ENCODE measurements at places on chromosomes 4 and X.

GRCh38 chr4:72031868-72032608, at the start of gene NPFFR2:
Gene NPFFR2, plus strand, starts transcription at chr4:72032000. Its CDS starts 96,592 bp downstream, at chr4:72128592.
- no peak for DNase-seq

- no peak for DNase-seq
Measured at GRCh38 chr4:89078300-89078699, 21.3 kb upstream of the FAM13A start.

DNA sequence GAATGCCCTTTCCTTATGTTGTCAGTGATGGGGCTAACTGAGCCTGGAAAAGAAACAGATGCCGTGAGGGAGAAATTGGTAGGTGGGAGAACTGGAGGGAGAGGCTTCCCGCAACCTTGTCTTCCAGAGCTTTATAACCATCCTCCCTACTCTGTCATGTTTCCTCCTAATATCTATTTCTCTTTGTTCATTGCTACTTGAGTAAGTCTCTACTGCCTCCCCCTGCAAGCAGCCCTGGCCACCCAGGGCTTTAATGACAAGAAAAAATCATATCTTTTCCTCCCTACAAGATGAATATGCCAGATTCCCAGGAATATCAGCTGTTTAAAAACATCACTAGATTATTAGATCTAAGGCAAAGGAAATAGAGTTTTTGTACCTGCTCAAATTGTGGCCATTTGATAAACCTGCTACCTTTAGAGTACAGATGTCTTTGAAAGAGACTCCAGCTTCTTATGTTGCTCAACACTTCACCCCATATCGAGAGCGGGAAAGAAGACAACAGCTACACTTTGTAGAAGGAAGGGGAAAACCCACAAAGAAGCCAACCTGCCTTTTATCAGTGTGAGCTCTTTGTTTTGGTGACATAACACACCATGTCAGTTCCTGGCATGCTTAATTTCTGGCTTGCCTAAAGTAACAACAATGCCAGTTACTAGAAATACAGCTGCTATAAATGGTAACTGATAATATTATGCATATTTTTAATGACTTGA, 186.6 kb upstream of the LEF1 start:
- no peak for DNase-seq

DNA sequence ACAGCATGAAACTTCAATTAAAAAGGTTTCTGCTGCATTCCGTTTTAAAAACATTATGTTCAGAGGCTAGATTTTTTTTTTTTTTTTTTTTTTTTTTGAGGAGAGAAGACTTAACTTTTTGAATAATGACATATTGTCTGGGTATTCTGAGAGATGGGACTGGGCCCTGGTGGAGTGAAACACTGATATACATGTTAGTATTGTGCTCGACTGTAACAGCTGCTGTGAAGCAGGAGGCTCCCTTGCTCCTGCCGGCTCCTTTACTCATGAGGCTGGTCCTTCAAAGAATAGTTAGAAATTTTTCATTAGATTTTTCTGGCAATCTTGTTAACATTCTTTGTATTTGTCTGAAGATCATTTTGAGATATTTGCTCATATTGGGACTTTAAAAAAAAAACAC, 73.3 kb downstream of the TMEM131L start:
- no peak for DNase-seq

DNA sequence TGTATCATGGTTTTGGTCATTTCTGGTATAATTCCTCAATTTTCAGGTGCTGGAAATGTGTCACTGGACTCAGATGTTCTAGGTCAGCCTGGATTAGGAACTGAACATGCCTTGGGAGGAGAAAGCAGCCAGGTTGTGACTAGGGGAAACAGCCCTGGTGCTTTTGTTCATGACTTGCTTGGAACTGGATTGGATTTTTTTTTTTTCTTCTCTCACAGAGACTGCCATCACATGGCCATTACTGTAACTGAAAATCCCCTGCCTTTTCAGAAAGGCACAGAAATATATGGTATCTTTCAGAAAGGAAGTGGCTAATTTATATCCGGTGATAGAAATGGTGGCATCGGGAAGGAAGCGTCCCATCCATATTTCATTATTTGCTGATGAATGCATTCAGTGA, 34.6 kb downstream of the SEPTIN11 start:
- DNase-seq, result no peak

GRCh38 chr4:127505203-127505602, 127.6 kb upstream of the INTU start:
- no peak for DNase-seq

- DNase-seq, result no peak
Measured at GRCh38 chr4:107987916-107988762, 1.6 kb upstream of the HADH start.

- DNase-seq, result no peak
Measured at GRCh38 chr4:120667102-120667501, 255.4 kb downstream of the PRDM5 start.

DNA sequence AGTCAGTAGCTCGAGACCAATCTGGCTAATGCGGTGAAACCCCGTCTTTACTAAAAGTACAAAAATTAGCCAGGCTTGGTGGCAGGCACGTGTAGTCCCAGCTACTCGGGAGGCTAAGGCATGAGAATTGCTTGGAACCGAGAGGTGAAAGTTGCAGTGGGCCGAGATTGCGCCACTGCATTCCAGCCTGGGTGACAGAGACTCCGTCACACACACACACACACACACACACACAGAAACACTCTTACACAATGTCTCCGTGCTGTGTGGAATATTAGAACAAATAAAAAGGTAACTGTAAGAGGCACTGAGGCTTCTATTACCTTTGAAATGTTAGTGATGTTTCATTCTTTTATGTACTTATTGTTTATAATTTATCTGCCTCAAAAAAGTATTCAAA, 326.6 kb downstream of the GPAT3 start:
- DNase-seq, result no peak

DNA sequence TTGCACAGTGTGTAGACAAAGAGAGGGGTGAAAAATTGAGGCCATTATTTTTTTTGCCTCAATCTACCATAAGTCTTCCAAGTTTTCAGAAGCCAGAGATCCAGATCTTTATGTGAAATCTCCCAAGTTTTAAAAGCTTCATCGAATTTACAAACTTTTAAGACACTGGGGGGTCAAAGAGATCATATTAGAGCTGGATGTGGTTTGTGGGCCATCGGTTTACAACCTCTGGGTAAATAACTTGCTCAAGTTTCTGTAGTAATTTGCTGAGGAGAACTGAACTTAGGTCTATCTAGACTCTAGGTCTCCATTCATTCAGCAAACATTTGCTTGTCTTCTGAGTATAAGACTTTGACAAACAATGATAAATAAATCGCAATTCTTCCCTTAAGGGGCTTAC, 54.0 kb upstream of the CHRNA9 start:
- no peak for DNase-seq

GRCh38 chrX:105694839-105695238, 127.5 kb upstream of the NRK start:
- DNase-seq, result no peak

DNA sequence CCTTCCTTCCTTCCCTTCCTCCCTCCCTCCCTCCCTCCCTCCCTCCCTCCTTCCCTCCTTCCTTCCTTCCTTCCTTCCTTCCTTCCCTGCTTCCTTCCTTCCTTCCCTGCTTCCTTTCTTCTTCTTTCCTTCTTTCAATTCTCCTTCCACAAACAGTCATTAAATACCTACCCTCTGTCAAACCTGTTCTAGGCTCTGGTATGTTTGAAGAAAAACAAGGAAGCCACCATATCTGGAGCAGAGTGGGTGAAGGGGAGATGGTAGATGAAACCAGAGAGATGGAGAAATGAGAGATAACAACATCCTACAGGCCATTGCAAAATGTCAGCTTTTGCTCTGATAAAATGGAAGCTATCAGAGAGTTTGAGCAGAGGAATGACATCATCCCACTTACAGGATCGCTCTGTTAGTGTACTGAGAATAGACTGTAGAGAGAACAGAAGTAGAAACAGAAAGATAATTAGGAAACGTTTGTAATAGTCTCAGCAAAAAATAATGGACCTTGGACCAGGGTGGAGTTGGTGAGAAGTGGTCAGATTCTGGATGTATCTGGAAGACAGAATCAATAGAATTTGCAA, 334.0 kb downstream of the STIM2 start:
- no peak for DNase-seq

GRCh38 chr4:159048166-159048886, 54.6 kb upstream of the RAPGEF2 start:
- no peak for DNase-seq

- no peak for DNase-seq
Measured at GRCh38 chr4:91243132-91243531, 1060.6 kb upstream of the GRID2 start.

DNA sequence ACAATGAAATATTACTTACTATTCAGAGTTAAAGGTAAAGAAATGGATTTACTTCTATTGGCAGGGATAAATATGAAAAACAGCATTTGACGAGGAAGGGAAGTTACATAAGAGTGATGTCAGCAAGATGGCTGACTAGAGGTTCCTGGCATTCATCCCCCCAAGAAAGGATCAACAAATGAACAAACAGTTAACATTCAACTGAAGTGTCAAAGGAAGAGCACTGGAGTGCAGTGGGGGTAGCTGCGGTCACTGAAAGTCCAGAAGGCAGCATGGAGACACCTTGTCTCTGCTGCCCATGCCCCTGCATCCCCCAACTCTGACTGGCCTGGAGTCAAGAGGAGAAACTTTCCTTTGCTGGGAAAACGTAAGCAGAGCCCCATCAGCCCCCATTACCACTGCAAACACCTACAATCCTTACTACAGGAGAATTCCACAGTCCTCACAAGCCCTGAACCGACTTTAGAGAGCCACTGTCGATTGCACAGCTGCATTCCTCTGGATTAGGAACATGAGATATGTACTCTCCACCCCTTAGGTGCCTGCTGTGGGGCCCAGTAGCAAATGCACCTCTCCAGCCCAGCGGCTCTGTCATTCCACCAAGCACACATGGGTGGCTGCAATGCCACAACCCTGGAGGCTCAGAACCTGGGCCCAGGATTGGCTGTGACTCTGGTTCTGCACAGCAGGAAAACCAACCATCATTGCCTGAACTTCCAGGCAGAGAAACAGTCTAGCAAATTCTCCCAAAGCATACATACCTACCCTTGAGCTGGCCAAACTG, 79.5 kb downstream of the CBR4 start:
- no peak for DNase-seq

DNA sequence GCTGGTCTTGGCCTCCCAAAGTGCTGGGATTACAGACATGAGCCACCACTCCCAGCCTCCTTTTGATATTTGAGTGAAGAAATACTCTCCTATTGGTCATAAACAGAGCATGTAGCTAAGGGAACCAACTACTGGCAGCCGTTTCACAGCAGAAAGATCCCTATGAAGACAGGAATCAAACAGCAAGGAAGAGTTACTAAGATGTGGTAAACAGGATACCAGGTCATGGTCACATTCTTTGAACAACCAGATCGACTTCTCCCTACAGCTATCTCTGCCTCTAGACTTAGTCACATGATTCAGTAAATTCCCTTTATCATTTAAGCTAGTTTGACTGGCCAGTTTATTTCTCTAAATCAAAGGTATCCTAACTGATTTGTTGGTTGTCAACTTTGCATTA, 9.0 kb upstream of the HNRNPD start:
- DNase-seq, result no peak

GRCh38 chrX:25527596-25527995, 511.8 kb upstream of the ARX start:
- DNase-seq, result no peak

DNA sequence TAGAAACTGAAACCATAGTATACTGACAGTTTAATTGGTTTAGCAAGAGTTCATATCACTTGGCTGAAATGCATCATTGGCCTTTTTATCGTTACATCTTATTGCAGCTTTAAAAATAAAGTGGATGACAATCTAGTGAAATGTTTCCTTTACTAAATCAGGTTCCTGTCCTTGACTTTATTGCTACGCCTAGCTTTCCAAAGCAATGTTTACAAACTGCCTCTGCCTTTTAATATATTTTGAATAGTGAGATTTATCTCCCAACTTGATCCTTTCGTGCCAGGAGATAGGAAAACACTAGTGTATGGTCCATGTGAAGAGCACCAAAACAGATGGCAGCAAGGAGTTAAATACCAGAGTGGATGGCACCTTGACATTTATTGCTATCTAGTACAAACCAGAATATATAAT, 67.0 kb downstream of the GPC3 start:
- no peak for DNase-seq

- DNase-seq, result no peak
Measured at GRCh38 chr4:26101011-26101410, 187.0 kb downstream of the SMIM20 start.

DNA sequence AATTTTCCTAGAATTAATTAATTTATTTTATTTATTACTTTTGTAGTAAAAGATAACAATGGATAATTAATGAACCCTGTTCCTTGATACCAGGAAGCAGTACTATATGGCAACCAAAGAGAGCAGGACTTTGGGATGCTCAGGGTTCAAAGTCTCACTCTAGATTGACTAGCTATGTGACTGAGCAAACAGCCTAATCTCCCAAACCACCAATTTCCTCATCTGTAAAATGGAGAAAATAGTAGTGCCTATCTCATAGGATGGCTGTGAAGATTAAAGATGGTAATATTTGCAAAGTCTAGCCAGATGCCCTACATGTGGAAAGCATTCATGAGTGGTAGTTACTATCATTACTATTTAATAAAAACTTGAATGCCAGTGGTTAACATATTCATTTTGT, 97.6 kb downstream of the PRDM5 start:
- no peak for DNase-seq

DNA sequence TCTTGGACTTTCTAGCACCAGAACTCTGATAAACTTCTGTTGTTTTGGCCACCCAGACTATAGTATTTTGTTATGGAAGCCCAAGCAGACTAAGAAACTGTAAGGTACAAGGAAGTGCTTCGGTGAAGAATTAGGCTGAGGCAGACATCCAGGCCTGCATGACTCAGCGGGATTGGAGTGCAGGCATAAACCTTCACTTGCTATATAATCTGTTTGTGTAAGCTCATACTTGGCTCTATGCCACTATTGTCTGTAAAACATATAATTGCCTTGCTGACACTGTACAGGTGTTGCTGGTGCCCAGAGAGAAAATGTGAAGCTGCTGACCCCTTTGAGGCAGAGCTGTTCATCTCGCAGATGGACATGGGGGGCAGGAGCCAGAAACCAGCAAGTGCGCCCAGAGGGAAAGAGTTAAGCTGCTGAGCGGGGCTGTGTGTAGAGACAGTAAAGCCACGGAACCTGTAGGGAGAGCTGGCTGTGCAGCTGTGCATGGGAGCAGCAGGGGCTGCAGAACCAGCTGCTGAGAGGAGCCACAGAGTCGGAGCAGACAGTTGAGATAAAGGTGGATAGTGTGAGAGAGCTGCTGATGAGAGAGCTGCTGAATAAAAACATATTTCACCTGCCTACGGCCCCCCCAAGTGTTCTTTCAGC, 96.2 kb downstream of the RBM46 start:
- DNase-seq, result no peak

DNA sequence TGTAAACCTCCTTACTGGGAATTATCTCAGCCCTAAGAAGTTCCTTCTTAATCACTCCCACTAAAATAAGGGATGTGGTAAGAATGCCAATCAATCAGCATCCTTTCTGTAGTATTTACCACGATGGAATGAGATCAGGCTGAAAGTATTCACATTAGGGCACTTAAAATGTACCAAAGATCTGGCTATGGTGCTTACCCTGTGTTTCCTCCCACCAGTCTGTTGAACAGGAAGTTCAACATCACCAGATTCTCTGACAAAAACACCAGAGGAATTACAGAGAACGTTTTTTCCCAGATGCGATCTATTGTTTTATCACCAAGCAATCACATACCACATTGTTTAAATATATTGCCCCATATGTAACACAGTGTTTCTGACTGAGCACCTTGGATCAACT, 2.1 kb upstream of the CLCN3 start:
- no peak for DNase-seq

GRCh38 chrX:57964975-57965374, 54.7 kb upstream of the ZXDA start:
- no peak for DNase-seq
